ENCODE measurements at places on chromosomes 13 and 19.
A peak's percentile ranks its signal among the peaks of the same experiment; 100 is the strongest.

GRCh38 chr19:56333506-56333905 lies 18.9 kb upstream of the ZSCAN5A start:
- DNase-seq = peak; percentile 50

DNA sequence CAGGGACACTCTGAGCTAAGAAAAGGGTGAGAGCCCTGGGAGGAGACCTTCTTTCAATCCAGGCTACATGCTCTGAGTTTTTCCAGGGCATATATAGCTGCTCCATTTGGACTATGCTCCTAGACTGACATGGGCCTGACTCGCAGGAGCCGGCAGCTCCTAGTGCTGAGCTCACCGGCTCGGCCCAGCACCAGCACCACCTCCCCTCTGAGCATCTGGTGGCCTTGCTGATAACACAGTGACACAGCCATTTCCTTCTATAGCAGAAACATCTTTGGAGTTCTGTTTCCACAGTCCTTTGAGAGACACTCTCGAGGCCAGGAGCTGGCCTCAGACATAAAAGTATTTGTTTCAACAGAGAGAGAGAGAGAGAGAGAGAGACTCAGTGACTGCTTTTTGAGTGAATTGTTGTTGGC lies 184.9 kb downstream of the TM9SF2 start:
- DNase-seq = no peak

GRCh38 chr19:33629826-33630375 lies 8.1 kb downstream of the CHST8 start:
- no peak for DNase-seq

- no peak for DNase-seq
Observed at GRCh38 chr19:35959968-35960320, 23.8 kb downstream of the LRFN3 start.

GRCh38 chr13:110283736-110284517 lies 23.0 kb downstream of the COL4A1 start:
- no peak for DNase-seq

GRCh38 chr13:55577847-55578210 lies 1562.9 kb upstream of the PRR20A start:
- DNase-seq = no peak

DNA sequence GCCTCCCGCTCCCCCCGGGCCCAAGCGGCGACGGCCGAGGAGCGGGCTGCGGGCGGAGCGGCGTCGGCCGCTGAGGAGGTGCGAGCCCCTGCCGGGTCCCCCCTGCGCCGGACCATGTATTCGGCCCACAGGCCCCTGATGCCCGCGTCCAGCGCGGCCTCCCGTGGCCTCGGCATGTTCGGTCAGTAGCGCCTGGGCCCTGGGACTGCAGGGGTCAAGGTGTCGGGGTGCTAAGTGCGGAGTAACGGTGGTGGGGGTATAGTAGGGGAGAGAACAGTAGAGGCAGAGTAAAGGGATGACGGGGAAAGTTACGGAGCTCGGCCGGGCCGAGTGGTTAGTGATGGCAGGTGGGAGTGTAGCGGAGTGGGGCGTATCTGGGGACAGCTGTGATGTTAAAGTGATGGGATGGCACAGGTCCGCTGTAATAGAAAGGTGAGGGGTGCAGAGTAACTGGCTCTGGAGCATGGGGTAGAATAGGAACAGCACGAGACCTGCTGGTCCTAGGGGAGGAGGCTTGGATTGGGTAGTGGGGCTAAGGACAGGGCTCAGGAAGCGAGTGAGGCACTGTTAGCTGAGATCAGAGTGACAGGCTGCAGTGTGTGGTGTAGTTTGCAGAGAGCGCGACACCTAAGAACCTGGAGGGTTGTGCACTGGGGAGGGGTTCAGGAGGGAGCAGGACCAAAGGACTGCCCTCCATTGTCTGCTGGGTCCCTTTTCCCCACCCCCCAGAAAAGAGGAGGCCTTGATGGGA lies 15.7 kb downstream of the CIC start:
- no peak for DNase-seq

- no peak for DNase-seq
Observed at GRCh38 chr13:45852494-45852893, 941 bp upstream of the SIAH3 start.

- DNase-seq = no peak
Observed at GRCh38 chr13:35817642-35818607, 313.3 kb downstream of the DCLK1 start.

DNA sequence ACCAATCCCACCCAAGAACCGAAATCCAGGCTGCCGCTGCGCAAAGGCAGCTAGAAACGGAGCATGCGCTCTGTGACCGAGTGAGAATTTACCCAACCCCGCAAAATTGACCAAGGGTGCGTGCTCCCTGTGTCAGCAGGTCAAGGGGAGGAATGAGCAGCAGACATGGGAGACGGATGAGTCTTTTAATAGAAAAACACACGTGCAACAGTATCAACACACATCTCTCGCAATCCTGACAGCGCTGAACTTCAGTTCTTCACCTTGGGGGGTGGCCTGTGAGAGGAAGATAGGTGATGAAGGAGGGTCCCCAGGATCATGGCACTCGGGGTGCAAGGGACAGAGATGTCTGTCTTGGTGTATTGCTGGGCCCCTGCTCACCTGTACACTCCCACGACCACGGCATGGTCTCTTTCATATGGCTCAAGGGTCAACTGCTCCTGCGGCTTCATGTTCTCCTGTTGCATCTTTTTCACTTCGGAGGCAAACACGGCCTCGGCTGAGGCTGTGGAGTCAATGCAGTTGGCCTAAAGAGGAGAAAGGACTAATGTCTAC lies 402 bp upstream of the DYRK1B start:
- no peak for DNase-seq

DNA sequence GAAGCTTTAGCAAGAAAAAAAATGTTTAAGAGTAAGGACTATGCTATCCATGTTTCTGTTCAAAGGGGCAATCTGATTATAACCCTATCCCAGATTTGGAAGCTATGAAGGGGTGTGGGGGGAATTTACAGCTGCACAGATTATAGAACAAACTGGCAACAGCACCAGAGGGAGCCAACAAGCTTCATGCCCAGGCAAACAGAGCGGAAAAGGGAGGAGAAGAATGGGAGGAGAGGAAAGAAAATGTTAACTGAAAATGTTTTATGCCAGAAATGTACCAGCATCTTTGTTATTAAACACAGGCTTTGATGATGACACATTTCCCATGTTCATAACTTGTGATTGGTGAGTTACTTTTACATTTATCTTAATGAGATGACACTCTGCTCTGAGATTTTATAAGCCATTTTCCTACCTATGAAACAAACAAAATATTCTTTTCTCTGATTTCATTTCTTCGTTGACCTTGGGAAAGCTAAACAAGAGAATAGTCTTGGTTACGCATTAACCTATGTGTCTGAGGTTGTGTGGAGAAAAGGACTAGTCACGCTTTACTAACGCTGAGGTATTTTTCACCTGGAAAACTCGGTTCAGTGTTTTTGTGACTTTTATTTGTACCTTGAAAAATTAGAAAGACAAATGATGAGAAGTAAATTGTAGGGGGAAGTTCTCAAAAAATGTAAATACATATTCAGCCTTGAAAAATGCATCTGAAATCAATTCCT lies 235.8 kb upstream of the MIR17HG start:
- DNase-seq = no peak

GRCh38 chr19:46392252-46392801 lies 21.0 kb downstream of the CCDC8 start:
- no peak for DNase-seq

DNA sequence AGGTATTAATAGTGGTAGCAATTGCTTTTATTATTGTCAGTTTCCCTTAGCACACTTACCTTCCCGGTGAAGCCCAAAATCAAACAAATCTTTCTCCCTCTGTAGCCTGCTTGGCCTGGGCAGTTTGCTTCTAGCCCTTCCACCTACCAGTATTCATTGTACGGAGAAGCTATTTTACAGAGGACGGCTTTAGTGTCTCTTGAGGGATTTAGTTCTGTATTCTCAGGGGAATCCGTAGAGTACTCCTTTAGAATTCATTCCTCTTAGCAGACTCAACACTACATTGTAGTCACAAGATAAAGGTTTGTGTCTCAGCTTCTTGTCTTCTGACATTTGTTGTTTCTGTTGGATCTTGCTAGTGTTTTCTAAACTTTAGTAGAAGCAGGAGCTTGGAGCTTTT lies 24.1 kb upstream of the WTIP start:
- no peak for DNase-seq

DNA sequence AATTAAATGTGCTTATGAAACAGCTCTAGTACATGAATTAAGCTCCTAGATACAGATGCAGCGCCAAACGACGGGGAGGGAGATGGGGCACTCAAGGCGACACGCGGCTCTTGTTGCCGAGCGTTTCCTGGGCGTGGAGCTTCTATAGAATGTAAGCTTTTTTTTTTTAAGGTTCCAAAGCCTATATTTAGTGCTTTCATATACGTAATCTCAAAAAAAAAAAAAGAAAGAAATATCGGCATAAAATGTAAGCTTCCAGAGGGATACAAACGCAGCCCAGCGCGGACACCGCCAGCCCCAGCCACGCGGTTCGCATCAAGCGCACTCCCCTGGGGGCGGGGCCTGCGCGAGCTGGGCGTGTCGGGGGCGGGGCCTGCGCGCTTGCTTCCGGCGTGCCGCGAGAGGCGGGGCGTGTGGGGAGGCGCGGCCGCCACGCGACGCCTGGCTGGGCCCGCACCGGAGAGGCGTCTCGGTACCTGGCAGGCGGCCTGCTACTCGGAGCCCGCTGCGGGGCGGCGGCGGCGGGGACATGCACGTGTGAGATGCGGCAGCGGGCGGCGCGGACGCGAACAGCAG lies at the start of gene URI1:
TSS of gene URI1 (plus strand) at position 412 of the 576 bp plus-strand sequence. CDS start 309 bp downstream, outside the sequence.
- peak; percentile 61 for DNase-seq

DNA sequence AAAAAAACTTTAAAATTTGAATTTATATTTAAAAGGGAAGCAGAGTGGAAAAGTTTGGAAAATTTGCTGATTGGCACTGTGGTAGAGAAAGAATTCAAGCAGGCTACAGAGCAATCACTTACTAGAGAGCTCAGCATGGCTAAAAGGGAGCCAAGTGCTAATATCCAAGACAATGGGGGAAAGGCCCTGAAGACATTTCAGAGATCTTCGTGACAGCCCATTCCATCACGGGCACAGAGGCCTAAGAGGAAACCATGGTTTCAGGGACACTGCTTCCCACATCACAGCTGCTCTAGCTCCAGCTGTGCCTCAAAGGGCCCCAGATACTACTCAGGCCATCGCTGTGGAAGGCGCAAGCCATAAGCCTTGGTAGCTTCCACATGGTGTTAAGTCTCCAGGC lies 73.7 kb downstream of the SGCG start:
- DNase-seq = no peak

DNA sequence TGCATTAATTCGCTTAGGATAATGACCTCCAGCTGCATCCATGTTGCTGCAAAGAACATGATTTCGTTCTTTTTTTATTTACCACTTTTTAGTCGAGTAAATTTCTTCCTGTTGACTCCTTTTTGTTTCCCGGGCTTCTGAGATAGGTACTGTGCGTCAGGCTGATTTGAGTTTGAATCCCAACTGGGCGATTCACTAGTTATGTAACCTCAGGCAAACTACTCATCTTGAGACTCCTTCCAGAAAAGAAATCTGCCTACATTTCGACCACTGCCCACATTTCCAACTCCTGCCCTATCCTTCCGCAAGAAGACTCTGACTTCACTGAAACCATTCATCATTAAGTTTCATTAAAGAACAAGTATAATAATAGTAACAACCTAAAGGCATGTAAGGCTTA lies 8.2 kb downstream of the SCEL start:
- DNase-seq = no peak

GRCh38 chr13:24066405-24067295 lies 93.9 kb upstream of the SPATA13 start:
- no peak for DNase-seq

DNA sequence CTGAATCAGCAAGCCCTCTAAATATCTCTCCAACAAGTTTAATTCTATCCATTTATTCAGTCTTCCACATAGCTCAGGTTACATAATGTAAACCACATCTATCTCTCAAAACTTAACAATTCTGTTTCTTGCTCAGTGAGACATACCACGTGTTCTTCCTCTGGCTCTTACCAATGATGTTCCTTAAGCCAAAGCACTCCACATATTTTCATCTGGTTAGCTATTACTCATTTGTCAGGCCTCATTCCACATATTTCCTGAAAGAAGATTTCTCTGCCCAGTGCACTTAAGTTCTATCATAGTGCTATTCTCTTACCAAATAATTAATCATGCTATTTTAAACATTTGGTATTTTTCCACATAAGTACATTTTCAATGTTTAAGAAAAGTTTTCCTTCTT lies 403.3 kb upstream of the ATXN8OS start:
- DNase-seq = no peak

GRCh38 chr13:102504002-102504401 lies 92.8 kb upstream of the TPP2 start:
- DNase-seq = no peak

DNA sequence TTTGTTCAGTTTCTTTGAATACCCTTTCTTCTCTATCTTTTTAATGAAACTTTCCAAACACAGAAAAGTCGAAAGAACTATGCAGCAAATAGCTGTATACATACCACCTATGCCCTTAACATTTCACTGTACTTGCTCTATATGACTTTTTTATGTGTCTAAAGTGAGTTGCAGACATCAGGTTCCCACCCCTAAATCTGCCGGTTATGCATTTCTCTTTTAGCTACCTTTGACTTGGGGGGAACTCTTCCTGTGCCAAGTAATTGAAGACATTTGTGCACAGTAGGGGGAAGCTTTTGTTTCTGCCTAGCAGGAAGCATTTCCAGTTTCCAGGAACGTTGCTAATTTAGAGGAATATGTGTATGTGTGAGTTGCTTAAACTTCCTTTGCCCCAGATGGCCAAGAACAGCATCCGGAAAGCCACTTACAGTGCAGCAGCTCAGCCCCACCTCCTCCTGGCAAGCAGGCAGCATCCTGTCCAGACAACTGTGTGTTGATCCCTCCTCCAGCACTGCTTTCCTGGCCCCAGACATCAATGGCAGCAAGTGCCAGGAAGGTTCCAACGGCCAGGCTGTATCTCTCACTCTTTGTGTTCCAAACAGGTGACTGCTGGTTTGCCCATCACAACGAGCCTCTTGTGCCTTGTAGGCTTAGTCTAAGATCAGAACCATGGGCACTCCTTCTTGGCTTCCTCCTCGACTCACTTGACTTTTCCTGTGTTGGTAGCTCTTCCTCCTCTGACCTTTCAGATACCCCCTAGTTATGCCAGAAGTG lies 14.7 kb upstream of the GRAMD1A start:
- DNase-seq = peak; percentile 41

DNA sequence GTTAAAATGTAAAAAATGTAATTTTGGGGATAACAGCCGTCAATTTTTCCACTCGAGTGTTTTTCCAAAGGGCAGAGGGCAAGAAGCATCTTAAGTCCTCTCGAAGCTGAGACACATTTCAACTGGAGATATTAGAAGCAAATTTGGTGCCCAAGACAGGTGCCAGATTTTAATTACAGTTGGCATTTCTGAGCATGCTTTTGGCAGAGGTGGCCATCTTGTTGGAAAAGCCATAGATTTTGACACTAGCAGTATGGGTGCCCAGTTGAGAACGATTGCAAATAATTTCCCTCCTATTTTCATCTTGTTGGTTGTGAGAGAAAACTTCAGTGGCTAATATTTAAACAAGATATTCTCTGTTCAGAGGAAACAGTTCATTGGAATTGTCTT lies 146.3 kb downstream of the TM9SF2 start:
- no peak for DNase-seq

DNA sequence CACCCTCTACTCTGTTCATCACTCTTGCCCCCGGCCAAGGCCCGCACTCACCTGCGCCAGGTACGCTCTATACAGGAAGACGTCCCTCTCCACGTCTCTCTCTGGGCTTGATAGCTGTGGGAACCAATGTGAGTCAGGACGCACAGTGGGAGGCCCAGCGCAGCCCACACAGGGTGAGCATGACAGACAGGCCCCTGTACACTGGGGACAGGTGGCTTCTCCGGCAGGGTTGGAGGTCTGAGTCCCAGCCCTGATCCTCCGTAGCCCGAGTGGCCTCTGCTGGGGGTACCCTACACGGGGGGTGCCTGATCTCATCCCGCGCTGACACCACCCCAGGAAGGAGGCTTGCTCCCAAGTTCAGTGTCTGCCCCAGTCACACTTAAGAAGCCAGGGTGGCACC lies 6.3 kb downstream of the COPE start:
- no peak for DNase-seq

All from AML-193 (cell line).